ENCODE measurements at places on chromosomes 2 and 18.

DNA sequence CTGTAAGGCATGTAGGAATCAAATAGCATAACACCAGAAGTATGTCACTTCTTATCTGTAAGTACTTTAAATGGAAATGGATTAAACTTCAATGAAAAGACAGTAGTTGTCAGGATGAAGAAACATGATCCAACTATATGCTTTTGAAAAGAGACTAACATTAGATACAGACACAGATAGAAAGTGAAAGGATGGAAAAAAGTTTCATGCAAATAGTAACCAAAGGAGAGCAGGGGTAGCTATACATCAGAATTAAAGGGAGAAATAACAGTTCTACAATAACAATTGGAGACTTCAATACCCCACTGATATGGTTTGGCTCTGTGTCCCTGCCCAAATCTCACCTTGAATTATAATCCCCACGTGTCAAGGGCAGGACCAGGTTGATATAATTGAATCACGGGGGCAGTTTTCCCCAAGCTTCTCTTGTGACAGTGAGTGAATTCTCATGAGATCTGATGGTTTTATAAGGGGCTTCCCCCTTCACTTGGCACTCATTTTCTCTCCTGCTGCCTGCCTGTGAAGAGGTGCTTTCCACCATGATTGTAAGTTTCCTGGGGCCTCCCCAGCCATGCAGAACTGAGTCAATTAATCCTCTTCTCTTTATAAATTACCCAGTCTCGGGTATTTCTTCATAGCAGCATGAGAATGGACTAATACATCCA is 205.4 kb upstream of the CDH2 start:
- no peak for DNase-seq

DNA sequence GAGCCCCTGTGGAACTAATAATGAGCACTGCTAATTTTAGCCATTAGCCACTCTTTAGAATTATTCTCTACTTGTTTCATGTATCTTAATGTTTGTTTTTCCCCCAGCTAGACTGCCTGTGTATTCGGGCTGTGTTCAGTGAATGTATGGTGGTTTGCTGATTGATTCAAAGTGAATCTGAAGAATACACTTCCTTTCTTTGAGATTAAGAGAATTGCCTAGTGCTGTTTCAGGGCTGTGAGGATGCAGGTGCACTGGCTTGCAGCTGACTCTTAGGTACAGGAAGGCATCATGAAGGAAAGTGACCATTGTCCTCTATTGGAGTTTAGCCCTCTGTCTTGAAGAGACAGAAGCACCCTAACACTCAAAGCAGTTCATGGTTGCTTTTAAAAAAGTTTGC is 138.7 kb downstream of the CERS6 start:
- DNase-seq, result no peak

DNA sequence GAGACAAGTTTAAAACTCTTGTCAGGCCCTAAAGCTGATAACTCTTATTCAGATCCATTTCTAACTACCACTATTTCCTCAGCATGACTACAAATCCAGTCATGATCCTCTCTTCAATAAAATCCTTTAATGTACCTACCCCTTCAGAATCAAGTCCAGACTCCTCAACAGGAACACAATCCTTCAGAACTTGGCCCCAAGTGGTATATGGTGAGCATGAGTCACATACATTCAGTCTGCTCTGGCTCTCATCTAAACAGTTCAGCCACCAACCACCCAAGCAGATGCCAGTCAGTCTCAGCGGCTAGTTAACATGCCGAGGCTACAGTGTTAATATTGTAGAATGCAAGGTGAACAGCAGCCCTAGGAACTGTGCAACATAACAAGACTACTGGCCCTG is 9.7 kb downstream of the LMAN2L start:
- DNase-seq, result no peak

- DNase-seq, result no peak
These were observed 272.9 kb downstream of the CLIP4 start for GRCh38 chr2:29388071-29388470.

DNA sequence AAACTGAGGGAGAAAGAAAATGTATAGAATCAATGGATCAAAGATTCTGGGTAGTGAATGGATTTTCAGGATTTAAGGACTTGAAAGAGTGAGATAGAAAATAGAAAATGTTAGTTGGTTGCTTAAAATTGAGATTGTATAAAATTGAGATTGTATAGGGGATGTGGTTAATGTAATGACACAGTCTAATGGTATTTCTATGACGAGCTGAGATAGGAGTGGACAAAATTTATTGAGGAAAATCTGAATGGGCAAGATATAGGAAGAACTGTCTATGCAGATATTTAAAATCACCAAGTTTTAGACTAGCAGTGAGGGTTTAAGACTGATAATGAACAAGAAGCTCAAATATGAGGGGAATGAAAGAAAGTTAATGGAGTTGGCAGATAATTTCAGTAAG is 406.6 kb downstream of the NYAP2 start:
- DNase-seq, result no peak

DNA sequence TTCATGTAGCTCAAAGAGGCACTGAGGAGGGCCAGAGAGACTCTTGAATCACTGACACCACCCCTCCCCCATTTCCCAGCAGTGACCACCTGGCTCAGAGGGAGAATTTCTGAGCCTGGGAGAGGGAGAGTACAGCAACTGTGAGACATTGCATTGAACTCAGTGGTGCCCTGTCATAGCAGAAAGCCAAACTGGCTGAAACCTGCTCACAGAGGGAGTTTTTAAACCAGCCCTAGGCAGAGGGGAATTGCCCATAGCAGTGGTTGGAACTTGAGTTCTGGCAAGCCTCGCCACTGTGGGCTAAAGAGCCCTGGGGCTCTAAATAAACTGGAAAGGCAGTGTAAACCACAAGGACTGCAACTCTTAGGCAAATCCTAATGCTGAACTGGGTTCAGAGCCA is 243.1 kb downstream of the ADCYAP1 start:
- no peak for DNase-seq

GRCh38 chr18:60331890-60332289 is 40.7 kb downstream of the MC4R start:
- DNase-seq, result no peak

- DNase-seq, result no peak
These were observed 117.5 kb downstream of the TMEM163 start for GRCh38 chr2:134601264-134601663.

DNA sequence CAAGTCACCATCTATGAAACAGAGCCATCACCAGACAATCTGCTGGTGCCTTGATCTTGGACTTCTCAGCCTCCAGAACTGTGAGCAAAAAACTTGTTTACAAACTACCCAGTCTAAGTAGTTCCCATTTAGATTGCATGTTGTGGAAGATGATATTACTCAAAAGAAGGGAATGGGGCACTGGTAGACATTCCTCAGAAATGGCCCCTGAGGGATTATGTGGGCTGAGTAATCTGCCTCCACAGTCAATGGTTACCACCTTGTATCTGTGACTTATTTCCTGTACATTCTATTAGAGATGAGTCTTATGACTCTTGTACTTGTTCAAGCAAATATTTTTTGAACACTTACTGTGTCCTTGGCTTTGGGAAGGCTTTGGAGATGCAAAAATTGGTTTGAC is 160.4 kb downstream of the NUP35 start:
- DNase-seq, result no peak

GRCh38 chr2:95106081-95106480 is 15.5 kb downstream of the MRPS5 start:
- no peak for DNase-seq

DNA sequence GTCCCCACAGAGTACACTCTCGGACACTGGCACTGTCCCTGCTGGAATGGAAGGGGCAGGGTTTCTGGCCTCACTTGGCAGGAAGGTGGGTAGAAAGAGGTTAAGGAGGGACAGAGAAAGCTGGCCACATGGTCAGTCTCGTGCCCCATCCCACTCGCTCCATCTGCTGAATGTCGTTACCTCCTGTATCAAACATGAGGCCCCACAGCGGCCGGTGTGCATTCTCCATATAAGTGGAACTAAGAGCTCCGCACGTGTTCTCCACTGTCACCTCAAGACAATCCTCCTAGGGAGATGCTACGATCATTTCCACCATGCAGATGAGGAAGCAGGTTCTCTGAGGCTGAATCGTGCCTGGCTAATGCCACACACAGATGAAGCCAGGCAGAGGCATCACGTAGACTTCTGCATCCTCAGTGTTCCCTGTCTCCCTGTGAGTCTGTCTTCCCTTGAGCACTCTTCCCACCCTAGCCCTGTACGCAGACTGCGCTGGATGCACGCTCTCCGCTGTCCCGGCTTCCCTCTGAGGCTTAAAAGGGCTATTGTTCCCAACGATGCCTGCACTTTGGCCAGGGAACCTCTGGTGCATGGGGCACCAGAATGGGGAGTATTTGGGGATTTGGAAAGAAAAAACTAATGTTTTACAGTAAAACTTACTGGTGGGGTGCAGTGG is 35.1 kb downstream of the MAL start:
- no peak for DNase-seq

GRCh38 chr18:22912835-22913234 is 20.3 kb upstream of the RBBP8 start:
- DNase-seq, result no peak

DNA sequence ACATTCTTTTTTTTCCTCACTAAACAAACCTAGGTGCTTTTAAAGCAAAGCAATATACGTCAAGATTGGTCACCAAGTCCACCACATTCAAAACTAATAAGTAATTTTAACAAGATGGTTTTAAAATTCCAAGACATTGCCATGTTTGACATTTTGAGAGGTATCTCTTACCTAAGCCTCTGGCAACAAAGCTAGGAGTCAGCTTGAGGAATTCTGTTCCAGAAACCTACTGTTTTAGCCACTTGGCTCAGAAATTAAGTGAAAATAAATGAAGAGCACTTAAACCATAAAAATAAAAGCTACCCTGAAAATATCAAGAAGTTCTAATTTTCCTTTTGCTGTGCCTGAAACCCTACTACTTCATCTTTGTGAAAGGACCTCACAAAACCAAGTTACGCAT is 30.0 kb upstream of the CHMP3 start:
- DNase-seq, result no peak
